ENCODE measurements at places on chromosomes 7 and 10. TPM values are rescaled to one million over a fixed set of nuclear protein-coding genes. Genes with fewer than 3 reads are reported as not detected.

Gene FAM13C
- total RNA-seq = 19.0 TPM

Gene MYO1G
- total RNA-seq = not detected

Gene TAF3
- total RNA-seq = 3.3 TPM

Gene OR9A2
- total RNA-seq = not detected

Gene AFAP1L2
- total RNA-seq = not detected

Gene OR2A1
- not detected for total RNA-seq

Gene SPDYE5
- not detected for total RNA-seq

Gene CTAGE4
- total RNA-seq = 0.06 TPM

Gene VWDE
- total RNA-seq = 0.51 TPM

Gene FLNC
- total RNA-seq = 254 TPM

Gene UPK3BL1
- 20.1 TPM for total RNA-seq

Gene PALD1
- total RNA-seq = 0.40 TPM

Gene TMEM213
- not detected for total RNA-seq

Gene DNAJC30
- 3.9 TPM for total RNA-seq

Gene PRKG1
- total RNA-seq = 6.2 TPM

Gene MET
- total RNA-seq = 149 TPM

Gene ACTR3C
- not detected for total RNA-seq

Gene GIMAP2
- 3.4 TPM for total RNA-seq

Gene PNLIPRP1
- total RNA-seq = not detected

Gene AGAP4
- 5.8 TPM for total RNA-seq

Gene SLC16A9
- 0.80 TPM for total RNA-seq

Gene NET1
- total RNA-seq = 56.2 TPM

Gene GRM3
- total RNA-seq = not detected

Gene NUTM2E
- not detected for total RNA-seq

Gene ZNF804B
- total RNA-seq = not detected

Gene POU6F2
- not detected for total RNA-seq

Gene NKX1-2
- not detected for total RNA-seq

Gene ERVW-1
- total RNA-seq = not detected

Gene OR6B1
- not detected for total RNA-seq

Gene COL28A1
- total RNA-seq = 2.6 TPM

Gene UNCX
- not detected for total RNA-seq

Gene HOXA6
- total RNA-seq = 2.1 TPM

Gene MOGAT3
- not detected for total RNA-seq

Gene NODAL
- total RNA-seq = not detected

Gene NEURL1
- not detected for total RNA-seq
